ENCODE measurements at places on chromosomes 12 and 14.

GRCh38 chr12:27057543-27057942 lies 24.8 kb downstream of the C12orf71 start:
- DNase-seq: no peak

DNA sequence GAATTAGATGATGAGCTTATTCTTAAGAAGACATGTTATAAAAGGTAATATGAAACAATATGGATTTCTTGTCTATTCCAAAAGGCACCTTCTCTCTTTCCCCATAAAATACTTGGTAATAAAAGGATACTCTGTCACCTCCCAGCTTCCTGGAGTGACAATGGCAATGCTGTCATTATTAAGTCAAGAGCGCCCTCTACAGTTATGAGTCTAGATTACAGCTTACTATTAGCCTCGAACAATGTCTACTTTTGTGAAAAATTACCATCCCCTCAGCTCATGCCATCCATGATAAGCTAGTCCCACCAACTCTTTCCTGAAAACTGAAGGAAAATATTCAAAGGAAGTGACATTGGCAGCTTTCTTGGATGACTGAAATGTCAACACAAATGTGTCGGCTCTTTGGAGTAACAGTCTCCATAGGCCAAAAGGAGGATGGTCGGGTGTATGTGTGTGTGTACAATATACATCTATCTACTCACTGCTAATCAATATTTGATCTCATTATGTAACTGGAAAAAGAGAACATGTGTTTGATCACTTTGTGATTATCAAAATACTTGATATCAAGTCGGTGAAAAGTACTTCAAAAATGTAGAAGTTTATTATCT lies 48.7 kb upstream of the CDKN3 start:
- no peak for DNase-seq

GRCh38 chr14:50943943-50944646 lies at the start of gene PYGL:
Gene PYGL (minus strand): TSS chr14:50944483. CDS start chr14:50944403, 80 bp downstream.
- no peak for DNase-seq

DNA sequence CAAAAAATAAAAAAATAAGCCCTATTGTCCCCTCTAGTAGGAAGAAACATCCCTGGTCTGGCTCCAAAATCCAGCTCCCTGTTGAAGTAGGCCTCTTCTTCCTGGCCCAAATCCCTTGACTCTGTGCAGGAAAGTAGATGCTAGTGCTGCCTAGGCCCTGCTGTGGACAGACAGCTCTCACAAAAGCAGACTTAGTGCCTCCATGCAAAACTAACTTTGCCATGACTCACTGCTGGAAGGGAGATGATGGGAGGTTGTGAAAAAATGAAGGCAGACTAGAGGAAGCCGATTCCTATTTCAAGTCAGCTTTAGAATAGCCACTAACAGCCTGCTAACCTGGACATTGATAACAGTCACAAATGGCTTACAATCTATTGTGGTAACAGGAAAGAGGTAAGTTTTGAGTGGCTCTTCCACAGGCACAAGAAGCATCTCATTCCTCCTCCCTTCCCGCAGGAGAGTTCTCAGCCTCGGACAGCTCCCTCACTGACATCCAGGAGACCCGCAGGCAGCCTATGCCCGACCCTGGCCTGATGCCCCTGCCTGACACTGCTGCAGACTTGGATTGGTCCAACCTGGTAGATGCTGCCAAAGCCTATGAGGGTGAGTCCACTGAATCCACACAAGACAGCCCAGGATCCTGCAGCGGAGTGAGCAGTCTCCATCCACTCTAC lies 198.9 kb upstream of the RGS6 start:
- no peak for DNase-seq

DNA sequence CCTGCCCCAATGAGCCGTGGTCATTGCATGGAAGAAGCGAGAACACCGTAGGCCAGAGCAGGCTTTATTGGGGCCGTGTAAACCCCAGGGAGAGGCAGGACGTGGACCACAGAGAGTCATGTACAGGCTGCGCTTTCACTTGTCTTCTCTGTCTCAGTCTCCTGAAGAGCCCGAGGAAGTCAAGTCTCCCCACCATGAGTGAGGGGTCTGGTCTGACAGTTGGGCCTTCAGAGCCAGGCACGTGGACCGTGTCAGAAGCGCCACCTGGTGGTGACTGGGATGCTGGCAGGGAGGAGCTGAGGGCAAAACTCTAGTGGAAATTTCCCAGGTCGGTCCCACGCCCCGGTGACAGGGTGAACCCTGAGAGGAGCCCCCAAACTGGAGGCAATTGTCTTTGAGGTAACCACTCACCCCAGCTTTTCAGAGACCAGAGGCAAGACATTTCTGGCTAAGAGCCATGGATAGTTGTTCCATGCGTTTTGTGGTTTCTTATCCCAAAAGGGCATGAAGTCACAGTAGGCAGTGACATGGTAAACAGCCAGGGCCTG lies 17.4 kb downstream of the RPS6KL1 start:
- DNase-seq: no peak

- DNase-seq: no peak
Measured at GRCh38 chr12:125203145-125203765, 138.0 kb downstream of the AACS start.

GRCh38 chr12:94193168-94193567 lies 44.8 kb downstream of the PLXNC1 start:
- no peak for DNase-seq

DNA sequence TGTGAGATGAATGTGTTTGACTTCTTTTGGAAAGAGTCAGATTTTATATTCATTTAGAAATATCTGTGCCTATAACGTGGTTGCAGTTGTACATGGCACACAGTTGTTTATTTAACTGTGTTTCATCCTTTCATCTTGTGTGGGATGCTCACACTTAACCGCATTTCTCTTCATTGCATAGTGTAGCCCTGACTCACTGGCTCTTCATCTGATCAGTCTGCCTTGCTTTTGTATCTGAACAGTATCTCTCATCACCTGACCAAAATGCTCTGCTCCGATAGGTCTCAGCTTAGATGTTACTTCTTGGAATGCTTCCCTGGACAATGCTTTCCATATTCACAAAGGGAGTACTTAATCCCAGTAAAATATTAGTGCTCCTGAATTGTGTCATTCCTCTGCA lies 83.4 kb downstream of the PDE3A start:
- peak; percentile 36 for DNase-seq

GRCh38 chr12:132217800-132218526 lies 73.7 kb downstream of the NOC4L start:
- DNase-seq: no peak

All from smooth muscle cell of the brain vasculature (primary cell).